ENCODE measurements at places on chromosomes 4 and X. TPM values are rescaled to one million over a fixed set of nuclear protein-coding genes. Genes with fewer than 3 reads are reported as not detected.

DNA sequence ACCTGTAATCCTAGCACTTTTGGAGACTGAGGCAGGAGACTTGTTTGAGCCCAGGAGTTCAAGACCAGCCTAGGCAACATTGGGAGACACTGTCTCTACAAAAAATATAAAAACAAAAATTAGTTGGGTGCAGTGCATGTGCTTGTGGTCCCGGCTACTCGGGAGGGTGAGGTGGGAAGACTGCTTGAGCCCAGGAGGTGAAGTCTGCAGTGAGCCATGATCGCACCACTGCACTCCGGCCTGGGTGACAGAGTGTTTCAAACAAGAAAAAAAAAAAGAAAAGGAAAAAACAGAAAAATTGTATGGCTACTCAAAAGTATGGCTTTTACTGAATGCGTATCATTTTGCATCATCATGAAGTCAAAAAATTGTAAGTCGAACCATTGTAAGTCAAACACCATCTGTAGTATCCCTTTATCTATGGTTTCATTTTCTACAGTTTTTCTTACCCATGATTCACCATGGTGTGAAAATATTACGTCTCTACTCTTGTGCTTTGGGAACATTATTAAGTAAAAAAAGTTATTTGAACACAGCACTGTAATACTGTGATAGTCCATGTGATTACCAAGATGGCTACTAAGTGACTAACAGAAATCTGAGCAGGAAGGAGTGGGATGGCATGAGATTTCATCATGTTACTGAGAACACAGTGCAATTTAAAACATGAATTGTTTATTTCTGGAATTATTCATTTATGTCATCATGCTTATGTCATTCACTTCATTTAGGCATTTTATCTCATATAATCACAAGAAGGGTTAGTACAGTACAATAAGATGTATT, 26.5 kb upstream of the MANBA start:
- no peaks in the 10 kb centered on the region for H3K27me3 ChIP-seq
- H3K27ac ChIP-seq: no peak overlapping the region
- DNase-seq: no peak
- H3K4me3 ChIP-seq: no peak overlapping the region
- no peaks in the 10 kb centered on the region for H3K4me1 ChIP-seq

- H3K27ac ChIP-seq: no peak overlapping the region
- no peak for DNase-seq
- no peak overlapping the region for H3K4me3 ChIP-seq
- H3K36me3 ChIP-seq: no peaks in the 10 kb centered on the region
Measured at GRCh38 chrX:14038375-14039085, 8.8 kb upstream of the GEMIN8 start.

DNA sequence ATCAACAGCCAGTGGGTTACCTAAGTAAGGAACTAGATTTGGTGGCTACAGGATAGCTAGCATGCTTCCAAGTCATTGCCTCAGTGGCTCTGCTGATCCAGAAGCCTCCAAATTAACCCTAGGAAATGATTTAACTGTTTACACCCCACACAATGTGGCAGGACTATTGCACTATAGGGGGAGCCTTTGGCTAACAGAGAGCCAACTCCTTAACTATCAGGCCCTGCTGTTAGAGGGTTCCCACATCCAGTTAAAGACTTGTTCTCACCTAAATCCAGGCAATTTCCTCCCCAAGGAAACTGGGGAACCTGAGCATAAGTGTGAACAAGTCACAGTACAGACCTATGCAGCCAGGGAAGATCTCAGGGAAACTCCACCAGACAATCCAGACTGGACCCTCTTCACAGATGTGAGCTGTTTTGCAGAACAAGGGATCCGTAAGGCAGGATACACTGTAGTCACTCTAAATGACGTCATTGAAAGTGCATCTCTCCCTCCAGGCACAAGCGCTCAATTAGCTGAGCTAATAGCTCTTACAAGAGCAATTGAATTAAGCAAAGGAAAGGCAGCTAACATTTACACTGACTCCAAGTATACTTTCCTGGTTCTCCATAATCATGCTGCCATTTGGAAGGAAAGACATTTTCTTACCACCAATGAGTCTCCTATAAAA, 185.3 kb upstream of the SPOCK3 start:
- no peaks in the 10 kb centered on the region for H3K27me3 ChIP-seq
- H3K4me1 ChIP-seq: no peaks in the 10 kb centered on the region

DNA sequence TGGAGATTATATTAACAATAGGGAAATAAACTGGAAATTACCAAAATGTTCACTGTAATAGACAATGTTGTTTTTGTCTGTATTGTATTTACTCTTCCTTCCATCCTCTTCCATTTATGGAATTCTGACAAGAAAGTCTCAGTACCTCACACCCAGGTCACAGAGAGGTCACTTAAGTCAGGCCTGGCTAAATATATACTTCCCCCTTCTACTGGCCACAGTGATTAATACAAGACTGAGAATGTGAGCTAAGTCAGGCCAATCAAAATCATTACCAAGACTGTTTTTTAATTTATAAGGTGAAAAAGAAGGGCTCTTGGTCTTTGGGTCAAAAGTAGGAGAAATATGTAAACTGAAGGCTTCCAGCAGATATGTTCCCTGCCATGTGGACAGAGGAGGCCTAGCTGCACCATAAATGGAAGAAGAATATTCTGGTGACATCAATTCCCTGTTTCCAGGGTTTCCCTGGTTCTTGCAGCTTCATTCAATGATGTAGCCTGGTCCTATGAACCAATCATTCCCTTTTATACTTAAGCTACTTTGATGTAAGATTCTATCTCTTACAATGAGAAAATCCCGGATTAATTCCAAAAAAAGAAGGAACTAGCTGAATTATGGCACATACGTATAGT, 64.3 kb downstream of the LRBA start:
- H3K4me3 ChIP-seq: no peak overlapping the region
- no peaks in the 10 kb centered on the region for H3K4me1 ChIP-seq
- no peaks in the 10 kb centered on the region for H3K36me3 ChIP-seq
- H3K27ac ChIP-seq: no peak overlapping the region
- no peaks in the 10 kb centered on the region for H3K27me3 ChIP-seq

DNA sequence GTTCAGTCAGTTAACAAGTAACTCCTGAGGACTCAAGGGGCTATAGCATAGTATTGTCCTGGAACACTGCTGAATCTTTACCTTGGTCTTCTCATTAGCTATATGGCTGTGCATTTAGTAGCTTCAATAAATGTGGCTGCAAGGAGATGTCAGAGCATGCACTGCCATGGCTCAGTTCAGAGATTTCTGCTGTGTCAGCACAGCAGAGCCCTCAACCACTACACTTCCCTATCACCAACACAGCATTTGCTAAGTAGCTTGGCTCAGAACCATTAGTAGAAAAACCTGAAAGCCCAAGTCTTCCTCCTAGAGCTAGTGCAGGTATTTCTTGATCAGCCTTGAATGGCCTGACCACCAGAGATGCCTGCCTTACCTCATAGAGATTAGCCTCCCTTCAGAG, 466.0 kb downstream of the IDS start:
- no peak overlapping the region for H3K4me3 ChIP-seq
- DNase-seq: no peak
- no peaks in the 10 kb centered on the region for H3K4me1 ChIP-seq
- no peak overlapping the region for H3K27ac ChIP-seq
- H3K36me3 ChIP-seq: no peaks in the 10 kb centered on the region

DNA sequence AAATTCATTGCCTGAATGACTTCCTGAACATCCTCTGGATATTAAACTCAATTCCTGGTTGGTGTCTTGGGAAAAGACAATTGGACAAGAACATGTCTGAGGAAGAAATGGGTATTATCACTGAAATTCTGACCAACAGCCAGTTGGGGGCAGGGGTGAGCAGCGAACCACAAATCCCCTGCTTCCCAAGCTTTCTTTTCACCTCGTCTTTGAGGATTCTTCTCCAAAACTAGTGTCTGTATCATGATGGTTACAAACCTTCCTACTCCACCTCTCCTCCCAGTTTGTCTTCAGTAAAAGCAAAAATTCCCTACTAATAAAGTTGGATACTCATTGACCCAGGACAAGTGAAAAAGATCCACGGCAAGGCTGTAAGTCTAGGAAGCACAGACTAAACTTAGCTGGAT, 48.3 kb upstream of the WDR1 start:
- DNase-seq: no peak
- peaks cover 8% of the 10 kb centered on the region for H3K4me1 ChIP-seq
- H3K27ac ChIP-seq: no peak overlapping the region
- no peaks in the 10 kb centered on the region for H3K27me3 ChIP-seq

GRCh38 chr4:37054531-37055077, 189.9 kb upstream of the NWD2 start:
- no peaks in the 10 kb centered on the region for H3K27me3 ChIP-seq
- H3K36me3 ChIP-seq: no peaks in the 10 kb centered on the region
- no peak for DNase-seq

- no peaks in the 10 kb centered on the region for H3K27me3 ChIP-seq
- DNase-seq: no peak
- no peak overlapping the region for H3K4me3 ChIP-seq
- no peak overlapping the region for H3K27ac ChIP-seq
- no peaks in the 10 kb centered on the region for H3K4me1 ChIP-seq
Measured at GRCh38 chr4:38538517-38538916, 125.5 kb upstream of the KLF3 start.

GRCh38 chr4:12319765-12320164, 891.1 kb upstream of the HS3ST1 start:
- H3K4me1 ChIP-seq: no peaks in the 10 kb centered on the region
- no peak for DNase-seq
- no peaks in the 10 kb centered on the region for H3K36me3 ChIP-seq
- no peaks in the 10 kb centered on the region for H3K27me3 ChIP-seq
- H3K27ac ChIP-seq: no peak overlapping the region
- H3K4me3 ChIP-seq: no peak overlapping the region

GRCh38 chr4:15832523-15833451, 54.7 kb downstream of the CD38 start:
- no peaks in the 10 kb centered on the region for H3K4me1 ChIP-seq
- DNase-seq: no peak
- no peaks in the 10 kb centered on the region for H3K27me3 ChIP-seq
- H3K4me3 ChIP-seq: no peak overlapping the region
- no peak overlapping the region for H3K27ac ChIP-seq
- peaks cover 5% of the 10 kb centered on the region for H3K36me3 ChIP-seq

GRCh38 chr4:77023920-77024319, 51.9 kb downstream of the CCNI start:
- no peak overlapping the region for H3K27ac ChIP-seq
- peaks cover 10% of the 10 kb centered on the region for H3K36me3 ChIP-seq
- no peak overlapping the region for H3K4me3 ChIP-seq
- H3K27me3 ChIP-seq: no peaks in the 10 kb centered on the region

DNA sequence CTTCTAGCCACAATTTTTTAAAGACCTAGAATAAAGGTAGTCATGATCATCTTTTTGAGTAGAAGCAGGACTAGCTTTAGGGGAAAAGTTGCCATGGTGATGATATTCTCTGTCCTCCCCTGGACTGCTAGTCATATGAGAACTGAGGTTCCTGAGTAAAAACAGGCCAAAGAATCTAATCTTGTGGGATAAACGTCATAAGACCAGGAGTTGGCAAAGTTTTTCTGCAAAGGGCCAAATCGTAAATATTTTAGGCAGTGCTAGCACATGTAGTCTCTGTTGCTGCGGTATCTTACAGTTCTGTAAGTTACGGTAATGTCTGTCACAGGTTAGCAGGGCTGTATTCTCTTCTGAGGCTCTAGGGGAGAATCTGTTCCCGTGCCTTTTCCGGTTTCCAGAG, 3.4 kb downstream of the PRPS2 start:
- H3K36me3 ChIP-seq: no peaks in the 10 kb centered on the region
- H3K27ac ChIP-seq: no peak overlapping the region
- H3K27me3 ChIP-seq: no peaks in the 10 kb centered on the region
- H3K4me3 ChIP-seq: no peak overlapping the region
- DNase-seq: no peak

GRCh38 chrX:151765026-151765425, 30.5 kb downstream of the CNGA2 start:
- no peak overlapping the region for H3K27ac ChIP-seq
- DNase-seq: no peak
- H3K36me3 ChIP-seq: no peaks in the 10 kb centered on the region

GRCh38 chrX:146160443-146161203, 343.0 kb downstream of the SLITRK2 start:
- no peaks in the 10 kb centered on the region for H3K36me3 ChIP-seq
- H3K27me3 ChIP-seq: no peaks in the 10 kb centered on the region
- no peak overlapping the region for H3K4me3 ChIP-seq
- DNase-seq: no peak
- H3K4me1 ChIP-seq: no peaks in the 10 kb centered on the region

DNA sequence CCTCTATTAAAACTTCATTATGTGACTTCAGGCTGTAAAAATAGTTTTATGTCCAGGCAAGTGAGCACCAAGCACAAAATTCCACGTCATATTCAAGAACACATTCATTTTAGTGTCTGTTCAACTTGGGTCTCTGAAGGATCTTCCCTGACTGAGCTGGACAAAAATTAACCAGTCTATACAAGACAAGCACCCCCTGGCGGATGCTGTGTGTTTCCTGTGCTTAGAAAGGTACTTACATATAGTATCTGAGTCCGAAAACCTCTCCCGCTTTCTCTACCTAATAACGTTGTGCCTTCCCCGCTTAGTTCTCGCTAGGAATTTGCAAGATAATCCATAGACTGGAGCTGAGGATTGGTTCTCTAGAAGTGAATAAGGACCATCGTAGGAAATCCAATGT, 2214.5 kb upstream of the TENM3 start:
- no peaks in the 10 kb centered on the region for H3K27me3 ChIP-seq
- no peak overlapping the region for H3K4me3 ChIP-seq
- no peaks in the 10 kb centered on the region for H3K36me3 ChIP-seq
- H3K27ac ChIP-seq: no peak overlapping the region
- no peak for DNase-seq

DNA sequence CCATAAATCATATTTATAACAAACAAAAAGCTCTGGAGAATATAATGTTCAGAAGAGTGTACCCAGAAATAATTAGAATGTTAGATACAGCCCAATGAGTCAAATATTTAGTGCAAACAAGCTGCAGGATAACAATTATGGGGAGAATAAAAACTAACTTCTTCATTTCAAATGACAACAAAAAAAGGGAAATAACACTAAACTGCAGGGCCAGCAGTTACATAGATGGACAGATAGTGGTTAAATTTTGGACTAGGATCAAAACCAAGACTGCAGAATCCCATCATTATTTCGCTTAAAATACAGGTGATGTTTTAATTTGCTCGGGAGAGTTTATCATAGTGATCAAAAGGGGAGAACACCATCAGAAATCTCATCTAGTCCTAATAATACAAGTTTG, 617 bp upstream of the GPR34 start:
- no peak overlapping the region for H3K4me3 ChIP-seq
- no peak overlapping the region for H3K27ac ChIP-seq
- H3K36me3 ChIP-seq: no peaks in the 10 kb centered on the region
- H3K4me1 ChIP-seq: peaks cover 4% of the 10 kb centered on the region

DNA sequence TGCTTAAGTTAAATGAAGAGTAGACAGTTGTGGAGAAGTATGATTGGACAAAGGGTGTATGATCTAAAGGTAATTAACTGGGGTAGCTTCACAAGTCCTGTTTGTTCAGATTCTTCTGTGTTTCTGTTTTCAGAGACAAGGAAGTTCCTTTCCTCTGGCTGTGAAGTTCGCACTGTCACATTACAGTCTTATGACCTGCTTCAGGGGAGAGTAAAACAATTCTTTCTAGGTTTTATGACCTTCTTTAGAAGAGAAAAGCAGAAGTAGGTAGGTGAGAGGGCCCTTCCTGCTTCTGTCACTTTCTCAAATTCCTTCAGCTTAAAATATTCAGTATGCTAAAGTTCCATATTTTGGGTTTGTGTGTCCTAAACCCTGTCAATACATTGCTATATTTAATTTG, 211.9 kb downstream of the SOX3 start:
- H3K4me1 ChIP-seq: no peaks in the 10 kb centered on the region
- H3K36me3 ChIP-seq: no peaks in the 10 kb centered on the region
- H3K27me3 ChIP-seq: no peaks in the 10 kb centered on the region

LETM1 gene
- 29.5 TPM for total RNA-seq

SYNPO2 gene
- 0.93 TPM for total RNA-seq

CCDC149 gene
- 0.27 TPM for total RNA-seq

TMEM271 gene
- total RNA-seq: not detected

CD40LG gene
- total RNA-seq: 170 TPM

CYLC1 gene
- total RNA-seq: not detected

STAP1 gene
- 41.2 TPM for total RNA-seq

NALF2 gene
- total RNA-seq: not detected
